ENCODE measurements at places on chromosomes 2 and 18.

DNA sequence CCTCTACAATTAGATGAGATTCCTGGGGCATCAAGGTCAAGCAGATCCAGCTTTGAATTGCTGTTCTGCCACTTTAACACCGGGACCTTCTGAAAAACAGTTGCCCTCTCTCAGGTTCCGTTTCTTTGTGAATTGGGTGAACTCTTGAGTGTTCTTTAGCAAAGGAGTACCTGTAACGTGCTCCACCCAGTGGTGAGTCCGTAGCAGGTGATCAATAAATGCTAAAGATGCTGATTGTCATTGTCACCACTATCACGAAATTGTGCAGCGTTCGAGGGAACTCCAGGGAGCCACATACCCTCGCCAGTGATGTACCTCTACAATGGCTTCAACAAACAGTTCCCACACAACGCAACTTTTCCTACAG lies 81.9 kb downstream of the TCF7L1 start:
- DNase-seq, result no peak

DNA sequence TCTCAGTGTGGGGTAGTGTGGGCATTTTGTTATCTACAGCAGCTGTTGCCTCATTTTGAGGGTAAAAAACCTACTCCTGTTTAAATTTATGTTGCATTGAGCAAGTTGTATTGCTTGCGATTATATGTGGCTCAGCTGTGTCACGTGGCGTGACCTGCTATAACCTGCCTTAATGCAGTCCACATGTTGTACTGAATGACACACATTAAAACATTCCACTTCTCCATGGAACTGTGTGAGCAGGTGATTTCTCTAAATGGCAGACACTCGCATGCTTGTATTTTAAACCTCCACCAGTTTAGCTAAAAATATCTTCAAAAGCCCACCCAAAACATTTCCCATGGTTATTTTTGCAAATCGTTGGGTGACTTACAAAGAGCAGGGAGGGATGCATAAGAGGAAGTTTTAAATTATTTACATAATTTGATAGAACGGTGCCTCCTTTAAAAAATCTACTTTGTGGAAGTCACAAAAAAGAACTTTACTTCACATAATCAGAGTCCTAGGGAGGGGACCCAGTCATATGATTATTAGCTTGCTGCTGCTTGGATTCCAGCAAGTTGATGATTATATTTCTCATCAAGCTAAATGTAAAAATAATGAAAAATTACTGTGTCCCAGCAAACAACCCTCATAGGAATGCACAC lies 163.3 kb upstream of the ZEB2 start:
- DNase-seq, result no peak

- no peak for DNase-seq
Observed at GRCh38 chr2:3641181-3641580, 16.8 kb upstream of the ALLC start.

DNA sequence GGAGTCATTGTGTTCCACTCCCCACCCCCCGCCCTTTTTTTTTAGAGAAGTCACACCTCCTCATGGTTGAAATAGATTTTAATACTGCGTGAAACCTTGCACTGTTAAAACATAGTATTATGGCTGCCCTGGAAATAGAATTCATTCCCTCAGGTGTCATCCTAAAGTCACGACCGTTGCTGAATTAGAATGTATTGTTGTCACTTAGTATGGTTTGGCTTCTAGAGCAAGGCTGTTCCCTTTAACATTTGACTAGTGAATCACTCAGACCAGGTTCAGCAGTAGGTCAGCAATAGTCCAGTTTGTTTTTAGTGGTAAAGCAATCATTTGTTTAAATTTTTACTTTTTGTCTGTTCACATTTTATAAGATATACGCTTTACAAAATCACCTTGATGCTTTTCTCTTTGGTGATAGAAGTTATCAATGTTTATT lies 1.2 kb downstream of the BABAM2 start:
- no peak for DNase-seq

DNA sequence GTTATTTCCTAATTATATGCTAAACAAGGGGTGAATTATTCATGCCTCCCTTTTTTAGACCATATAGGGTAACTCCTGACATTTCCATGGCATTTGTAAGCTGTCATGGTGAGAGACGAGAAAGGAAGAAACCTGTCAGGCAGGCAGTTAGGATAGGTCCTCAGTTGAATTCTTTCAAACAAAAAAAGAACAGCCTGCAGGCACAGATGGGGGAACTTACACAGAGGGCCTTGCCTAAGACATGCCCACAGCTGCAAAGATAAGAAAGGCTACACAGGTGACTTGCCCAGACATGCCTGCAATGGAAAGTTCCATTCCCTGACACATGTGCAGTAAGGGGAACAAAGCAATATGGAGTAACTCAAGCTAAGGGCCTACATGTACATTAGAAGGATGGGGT lies 128.1 kb downstream of the TMEM163 start:
- DNase-seq, result no peak

DNA sequence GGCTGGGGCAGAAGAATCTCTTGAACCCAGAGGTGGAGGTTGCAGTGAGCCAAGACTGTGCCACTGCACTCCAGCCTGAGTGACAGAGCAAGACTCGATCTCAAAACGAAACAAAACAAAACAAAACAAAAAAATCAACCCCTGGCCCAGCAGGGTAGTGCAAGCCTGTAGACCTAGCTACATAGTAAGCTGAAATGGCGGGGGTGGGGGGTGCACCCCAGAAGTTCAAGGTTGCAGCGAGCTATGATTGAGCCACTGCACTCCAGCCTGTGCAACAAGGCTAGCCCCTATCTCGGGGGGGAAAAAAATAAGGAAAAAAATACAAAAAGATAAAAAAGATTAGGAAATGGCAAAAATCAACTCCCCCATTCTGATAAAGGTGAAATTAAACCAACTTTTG lies 6.4 kb downstream of the ATL2 start:
- no peak for DNase-seq

- no peak for DNase-seq
Observed at GRCh38 chr2:240460253-240460711, 24.8 kb downstream of the GPC1 start.

DNA sequence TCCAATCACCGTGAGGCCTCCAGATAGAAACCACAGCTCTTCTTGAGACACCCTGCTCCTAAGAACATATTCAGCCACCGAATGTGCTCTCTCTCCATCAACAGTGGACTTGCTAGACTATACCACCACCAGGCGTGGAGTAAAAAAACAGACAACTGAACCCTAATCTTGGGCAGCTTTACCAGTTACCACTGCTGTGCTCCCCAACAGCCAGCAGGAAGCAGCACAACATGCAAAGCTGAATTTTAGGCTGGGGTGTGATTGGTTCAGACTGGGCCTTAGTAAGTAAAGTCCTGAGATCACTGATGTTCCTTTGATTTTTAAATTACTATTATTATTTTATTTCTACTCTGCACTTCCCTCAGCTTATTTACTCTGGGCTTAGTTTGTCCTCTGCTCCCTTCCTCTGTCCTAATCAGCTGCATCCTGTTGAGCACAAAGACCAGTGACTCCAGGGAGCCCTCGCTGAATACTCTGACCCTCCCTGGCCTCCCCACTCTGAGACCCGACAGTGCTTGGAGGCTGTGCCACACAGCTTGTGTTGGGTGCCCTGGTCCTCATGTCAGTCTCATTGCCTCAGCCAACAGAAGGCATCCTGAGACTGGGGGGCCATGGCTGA lies 21.9 kb downstream of the MRPL35 start:
- DNase-seq, result no peak

GRCh38 chr18:28365411-28365831 lies 188.5 kb upstream of the CDH2 start:
- DNase-seq, result no peak

DNA sequence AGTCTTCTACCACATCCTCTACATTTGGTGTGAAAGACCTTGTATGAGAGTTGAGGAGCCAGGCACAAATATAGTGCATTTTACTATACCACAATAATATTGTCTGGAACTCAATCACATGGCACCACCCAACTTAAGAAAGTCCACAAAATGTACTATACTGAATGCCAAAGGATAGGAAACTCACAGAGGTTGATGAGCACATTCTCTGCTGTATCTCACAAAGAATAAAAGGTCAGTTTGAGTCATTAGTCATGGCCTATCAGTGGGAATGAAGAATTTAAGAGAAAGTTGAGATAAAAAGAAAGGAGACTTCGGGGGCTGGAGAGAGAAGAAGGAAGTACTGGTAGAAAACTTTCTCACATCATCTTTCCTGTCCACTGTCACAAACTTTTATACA lies 134.3 kb downstream of the RDH14 start:
- DNase-seq, result no peak

DNA sequence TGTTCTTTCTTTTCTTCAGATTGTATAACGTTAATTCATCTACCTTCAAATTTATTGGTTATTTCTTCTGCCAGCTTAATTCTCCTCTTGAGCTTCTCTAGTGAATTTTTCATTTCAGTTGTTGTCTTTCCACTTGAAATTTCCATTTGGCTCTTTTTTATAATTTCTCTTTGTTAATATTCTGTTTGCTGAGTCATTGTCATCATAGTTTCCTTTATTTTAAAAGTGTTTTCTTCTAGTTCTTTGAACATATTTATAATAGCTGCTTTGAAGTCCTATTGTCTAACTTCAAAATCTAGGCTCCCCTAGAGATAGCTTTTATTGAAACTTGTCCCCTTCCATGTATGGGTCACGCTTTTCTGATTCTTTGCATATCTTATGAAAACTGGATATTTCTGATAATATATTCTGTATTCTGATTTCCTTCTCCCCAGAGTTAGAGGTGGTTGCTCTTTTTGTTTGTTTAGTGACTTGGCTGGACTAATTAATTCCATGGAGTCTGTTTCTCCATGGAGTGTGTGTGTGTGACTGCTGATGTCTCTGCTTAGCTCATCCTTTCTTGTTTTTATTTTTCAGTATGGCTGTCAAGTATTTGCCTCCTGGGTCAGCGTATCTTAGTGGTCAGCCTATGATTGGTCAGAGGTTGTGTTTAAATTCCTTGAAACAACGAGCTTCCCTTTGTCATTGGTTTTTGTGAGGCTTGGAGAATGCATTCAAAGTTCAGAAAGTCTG lies 47.6 kb downstream of the DIS3L2 start:
- no peak for DNase-seq

DNA sequence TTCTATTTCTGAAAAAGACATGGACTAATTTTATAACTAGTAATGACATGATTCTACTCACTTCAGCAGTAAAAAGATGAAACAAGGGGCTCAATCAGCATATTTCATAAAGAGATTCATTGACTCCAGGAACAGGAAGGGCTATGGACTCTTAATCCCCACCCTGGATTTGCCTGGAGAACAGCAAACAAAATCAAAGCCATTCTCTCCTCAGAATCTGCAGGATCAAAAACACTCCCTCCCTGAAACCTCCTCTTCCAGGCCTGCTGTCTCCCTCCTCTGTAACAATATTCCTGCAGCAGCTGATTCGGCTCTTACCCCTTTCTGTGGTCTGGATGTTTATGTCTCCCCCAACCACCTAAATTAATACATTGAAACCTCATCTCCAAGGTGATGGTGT lies 57.0 kb downstream of the ZC3H8 start:
- DNase-seq, result no peak
